ENCODE measurements at places on chromosomes 1 and 21.

DNA sequence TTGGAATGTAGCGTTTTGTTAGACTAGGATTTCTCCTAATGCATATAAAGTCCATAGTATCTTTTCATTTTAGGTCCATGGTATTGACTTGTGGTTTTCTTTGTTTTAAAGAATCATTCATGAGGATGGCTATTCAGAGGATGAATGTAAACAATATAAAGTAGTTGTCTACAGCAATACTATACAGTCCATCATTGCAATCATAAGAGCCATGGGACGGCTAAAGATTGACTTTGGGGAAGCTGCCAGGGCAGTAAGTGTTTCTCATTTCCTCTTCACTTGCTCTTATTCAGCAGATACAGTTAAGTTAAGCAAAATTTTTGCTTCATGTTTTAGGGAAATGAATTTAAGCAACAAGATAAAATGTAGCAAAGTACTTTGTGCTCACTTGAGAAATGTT is 25.4 kb downstream of the GNAI3 start:
- no peak for DNase-seq

GRCh38 chr1:230822092-230822581 is 46.2 kb downstream of the C1orf198 start:
- DNase-seq: no peak

DNA sequence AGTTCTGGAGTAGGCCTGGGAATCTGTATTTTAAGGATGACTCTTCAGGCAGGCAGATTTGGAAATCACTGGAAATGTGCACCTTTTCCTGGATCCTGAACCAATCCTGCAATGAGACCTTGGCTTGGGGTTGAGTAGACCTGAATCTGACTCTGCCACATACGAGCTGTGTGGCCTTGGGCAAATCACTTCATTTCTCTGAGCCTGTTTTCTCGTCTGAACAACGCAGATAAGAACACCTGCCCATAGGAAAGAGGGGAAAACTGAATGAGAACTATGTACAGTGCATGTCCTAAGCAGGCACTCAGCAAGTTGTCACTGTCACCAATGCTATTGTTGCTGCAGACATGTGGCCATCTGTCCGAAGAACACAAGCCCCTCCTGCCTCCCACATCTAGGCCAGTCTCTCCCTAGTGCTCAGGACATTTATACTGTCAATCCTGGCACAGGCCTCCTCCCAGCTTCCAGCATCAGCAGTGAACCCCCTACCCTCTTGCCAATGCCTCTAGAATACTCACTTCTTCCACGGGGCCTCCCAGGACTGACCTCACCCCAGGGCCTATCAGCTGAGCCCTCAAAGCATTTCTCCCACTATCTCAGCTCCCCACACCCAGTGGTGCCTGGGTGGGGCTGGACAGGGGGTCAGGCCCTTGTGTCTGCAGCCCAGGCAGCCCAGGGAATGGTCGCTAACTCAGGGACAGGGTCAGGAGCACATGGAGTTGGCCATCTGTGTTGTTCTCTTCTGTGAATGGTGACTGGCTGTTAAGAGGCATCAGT is 88.8 kb upstream of the ZBTB40 start:
- DNase-seq: no peak

- no peak for DNase-seq
Observed at GRCh38 chr1:18549106-18549505, 68.4 kb downstream of the KLHDC7A start.

GRCh38 chr1:179168536-179168935 is 60.9 kb downstream of the ABL2 start:
- DNase-seq: no peak

DNA sequence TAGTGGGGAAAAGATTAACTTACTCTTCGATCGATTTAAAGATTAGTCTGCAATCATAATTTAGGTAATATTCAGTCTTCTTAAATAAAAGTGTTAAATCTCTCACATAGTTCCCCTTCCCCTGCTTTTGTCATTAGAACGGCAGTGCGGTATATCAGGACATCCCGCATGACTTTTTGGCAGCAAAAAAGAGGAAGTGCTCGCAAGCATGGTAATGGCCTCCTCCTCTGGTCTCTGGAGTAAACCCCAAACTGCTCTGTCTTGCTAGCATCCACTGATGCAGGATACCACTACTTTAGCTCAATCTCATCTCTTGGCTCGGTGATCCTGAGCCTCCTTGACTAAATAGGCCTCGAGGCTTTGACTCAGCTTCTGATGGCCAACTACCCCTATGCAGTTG is 78.7 kb upstream of the VAV3 start:
- no peak for DNase-seq

GRCh38 chr21:21057349-21058062 is 59.3 kb downstream of the NCAM2 start:
- DNase-seq: no peak

- DNase-seq: no peak
Observed at GRCh38 chr1:218351391-218352074, 6.4 kb downstream of the TGFB2 start.

DNA sequence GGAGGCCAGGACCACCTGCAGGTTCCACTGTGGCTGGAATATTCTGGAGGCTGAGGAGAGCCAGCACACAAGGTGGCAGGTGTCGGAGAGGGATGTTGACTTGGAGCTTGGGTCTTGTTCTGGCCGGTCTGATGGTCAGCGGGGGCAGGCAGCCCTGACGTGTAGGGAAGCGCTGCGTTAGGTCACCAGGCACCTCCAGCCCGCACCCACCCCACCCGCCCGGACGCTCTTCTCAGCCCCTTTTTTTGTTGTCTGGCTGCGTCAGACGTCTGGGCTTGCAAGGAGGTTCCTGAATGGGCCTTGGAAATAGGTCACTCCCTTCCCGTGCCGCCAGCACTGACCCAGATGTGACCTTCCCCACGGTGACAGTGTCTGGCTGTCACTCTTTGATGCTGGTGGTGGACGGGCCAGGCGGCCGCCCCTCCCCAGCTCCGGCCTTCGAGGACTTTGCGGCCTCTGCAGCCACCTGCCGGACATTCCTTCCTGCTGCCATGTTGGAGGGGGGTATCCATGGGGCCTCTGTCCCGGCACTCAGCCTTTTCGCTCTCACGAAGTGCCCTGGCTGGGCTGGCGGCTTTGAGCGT is 30.1 kb downstream of the SPSB1 start:
- DNase-seq: peak; percentile 64

DNA sequence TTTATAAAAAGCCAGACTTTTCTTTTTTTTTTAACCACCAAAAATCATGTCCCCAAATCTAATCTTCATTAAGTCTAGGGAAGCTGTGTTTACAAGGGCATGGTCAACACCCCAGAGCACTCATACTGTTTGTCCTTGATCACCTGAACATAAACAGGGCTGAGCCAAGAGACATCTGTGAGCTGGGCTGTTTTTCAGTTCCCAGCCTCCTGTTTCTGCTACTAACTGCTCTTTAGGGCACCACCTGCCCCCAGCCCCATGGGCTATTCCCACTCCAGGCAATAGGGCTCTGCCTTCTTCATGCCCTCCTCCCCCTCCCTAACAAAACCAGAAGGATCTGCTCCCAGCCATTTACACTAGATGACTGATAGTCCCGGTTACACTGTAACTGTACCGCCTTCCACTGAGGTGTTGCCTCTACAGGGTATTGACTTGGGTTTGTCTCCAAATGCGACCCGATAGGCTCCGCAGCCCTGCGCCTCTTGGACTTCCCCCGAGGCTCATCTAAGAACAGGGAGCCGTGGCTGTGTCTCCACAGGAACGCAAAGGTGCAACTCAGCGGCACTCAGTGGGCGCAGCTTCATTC is 11.7 kb upstream of the SLC26A9 start:
- no peak for DNase-seq

DNA sequence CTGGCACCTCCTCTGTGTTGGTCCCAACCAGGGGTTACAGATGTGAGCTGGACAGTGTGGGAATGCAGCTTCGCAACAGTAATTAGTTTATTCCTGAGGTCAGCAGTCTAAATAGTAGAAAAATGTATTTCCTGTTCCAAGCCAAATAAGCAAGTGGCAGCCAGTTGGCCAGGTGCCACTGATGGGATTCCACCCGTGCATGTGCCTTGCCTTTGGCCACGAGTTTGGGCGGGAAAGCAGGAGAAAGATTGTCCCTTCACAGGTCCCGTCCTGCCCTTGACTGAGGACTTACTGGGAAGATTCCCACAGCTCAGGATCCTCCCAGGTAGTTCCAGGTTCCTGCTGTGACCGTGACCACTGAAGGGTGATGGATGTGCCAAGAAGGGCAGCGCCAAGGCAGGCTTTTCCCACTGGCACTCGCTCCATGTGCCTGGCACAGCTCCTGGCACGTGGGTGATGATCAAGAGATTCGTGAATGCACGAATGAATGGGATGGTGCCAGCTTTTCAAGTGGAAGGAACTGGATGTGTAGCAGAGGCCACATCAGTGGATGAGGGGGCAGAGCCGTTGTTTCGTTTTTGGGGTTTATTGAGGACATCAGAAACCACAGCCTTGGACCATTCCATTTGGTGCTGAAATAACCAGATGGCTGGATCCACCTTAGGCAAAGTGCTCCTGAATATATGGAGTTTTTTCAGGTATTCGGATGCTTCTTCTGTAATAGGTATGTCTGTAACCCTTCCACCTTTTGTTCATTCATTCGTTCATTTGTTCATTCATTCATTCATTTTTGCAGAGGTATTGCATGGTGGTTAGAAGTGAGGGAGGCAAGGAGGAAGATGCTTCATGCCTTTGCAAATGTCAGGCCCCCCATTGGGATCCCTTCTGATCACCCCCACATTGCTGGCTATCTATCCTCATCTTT is 62.4 kb upstream of the WNT4 start:
- DNase-seq: no peak

GRCh38 chr1:11653101-11653860 is 948 bp downstream of the FBXO2 start:
- no peak for DNase-seq

GRCh38 chr1:208387908-208388811 is 144.0 kb upstream of the PLXNA2 start:
- DNase-seq: no peak

- DNase-seq: no peak
Observed at GRCh38 chr1:42417166-42417565, 36.6 kb downstream of the RIMKLA start.

DNA sequence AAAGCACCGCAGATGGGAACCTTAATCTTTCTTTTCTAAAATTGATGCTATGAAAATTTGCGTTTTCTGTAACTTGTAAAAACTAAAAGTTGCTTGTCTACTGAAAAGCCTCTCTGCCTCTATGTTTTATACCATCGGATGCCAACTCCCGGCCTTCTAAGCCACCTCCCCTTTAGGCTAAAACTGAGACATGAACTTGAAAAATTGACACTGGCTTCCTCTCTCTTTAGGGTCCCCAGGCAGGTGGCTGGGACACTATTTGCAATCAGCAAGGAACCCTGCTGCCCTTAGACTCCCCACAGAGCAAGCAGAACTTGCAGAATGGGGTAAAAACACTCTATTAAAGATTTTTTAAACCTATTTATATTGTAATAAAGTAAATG is 151.1 kb upstream of the CAMK1G start:
- DNase-seq: no peak

- DNase-seq: no peak
Observed at GRCh38 chr1:31216016-31216415, 23.7 kb downstream of the NKAIN1 start.

- DNase-seq: no peak
Observed at GRCh38 chr1:56098946-56099345, 480.4 kb downstream of the PLPP3 start.

GRCh38 chr1:48678710-48679505 is 97.8 kb downstream of the BEND5 start:
- DNase-seq: no peak

DNA sequence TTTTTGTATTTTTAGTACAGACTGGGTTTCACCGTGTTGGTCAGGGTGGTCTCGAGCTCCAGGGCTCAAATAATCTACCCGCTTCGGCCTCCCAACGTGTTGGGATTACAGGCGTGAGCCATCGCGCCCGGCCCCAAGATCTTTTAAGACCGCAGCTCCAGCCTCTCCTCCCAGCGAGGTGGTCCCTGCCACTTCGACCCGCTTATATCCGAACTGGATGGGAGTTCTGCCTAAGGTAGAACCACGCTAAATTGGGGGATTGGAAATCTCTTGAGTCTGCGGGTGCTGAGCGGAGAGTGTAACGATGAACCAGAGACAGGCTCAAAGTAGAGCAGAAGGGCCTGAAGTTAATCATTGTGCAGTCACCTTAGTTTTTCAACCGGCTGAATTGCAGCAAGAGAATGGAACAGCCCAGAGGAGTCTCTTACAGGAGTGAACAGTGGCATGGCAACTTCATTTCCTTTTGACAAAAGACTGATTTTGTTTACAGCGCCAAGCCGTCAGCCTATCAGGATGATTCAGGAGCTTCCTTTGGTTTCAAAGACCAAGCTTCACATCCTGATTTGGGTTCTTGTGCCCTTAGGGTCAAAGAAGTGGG is 726 bp upstream of the CYB5R1 start:
- peak; percentile 48 for DNase-seq

DNA sequence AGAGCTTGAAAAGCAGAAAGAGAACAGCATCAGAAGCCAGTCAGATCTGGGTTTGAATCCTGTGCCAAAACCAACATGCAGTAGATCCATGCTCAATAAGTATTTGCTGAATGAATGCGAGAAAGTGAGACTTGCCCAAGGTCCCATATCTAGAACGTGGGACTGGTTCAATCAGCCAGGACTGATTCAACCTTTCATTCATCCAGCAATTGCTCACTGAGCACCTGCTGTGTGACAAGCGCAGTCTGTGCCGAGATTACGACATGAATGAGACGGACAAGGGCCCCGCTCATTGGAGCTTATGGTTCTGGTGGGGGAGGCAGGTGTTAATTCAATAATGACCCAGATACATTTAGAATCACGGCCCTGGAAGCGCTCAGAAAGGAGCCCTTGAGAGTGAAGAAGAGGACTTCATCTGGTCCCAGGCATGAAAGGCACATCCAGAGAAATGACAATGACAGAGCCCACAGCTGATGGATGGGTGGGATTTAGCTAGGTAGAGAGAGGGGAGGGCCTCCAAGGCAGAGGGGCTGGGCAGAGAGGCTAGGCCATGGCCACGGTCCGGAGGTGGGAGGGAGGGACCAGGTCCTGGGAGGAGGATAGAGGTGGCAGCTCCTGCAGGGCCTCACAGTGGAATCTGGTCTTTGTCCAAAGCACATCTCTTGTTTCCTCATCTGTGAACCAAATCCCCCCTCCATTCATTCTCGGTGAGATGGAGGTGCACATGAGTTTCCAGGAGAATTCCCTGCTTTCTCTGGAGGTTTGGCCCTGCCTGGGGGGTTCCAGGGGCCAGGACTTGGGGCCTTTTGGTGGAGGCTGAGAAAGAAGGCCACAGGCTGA is 4.2 kb upstream of the FAM131C start:
- DNase-seq: no peak

- DNase-seq: no peak
Observed at GRCh38 chr1:235714205-235714897, 64.8 kb upstream of the GNG4 start.

DNA sequence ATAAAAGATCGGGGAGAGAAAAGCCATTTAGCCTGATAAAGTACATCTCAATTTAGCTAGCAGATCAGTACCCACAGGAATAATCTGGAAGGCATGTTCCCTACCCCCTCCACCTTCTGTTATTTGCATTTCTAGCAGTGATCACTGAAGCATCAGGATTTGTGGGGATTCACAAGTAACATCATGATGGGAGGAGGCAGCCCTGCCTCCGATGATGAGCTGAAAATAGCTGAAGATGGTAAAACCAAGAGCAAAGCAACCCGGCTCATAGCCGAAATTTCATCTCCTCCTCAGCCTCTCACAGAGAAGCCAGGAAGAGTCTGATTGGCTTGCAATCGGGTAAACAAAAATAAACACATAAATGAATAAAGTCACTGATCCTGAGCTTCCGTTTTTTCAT is 2.4 kb downstream of the CCSAP start:
- no peak for DNase-seq

Data from frontal cortex (tissue), 4 donors.